Cerebellar nuclear complex (tissue), 1 donor: ENCODE measurements at places on chromosomes 6 and 20.

- no peak for DNase-seq
Observed at GRCh38 chr6:38944655-38945279, 103.8 kb upstream of the GLP1R start.

GRCh38 chr6:111101987-111102386, 14.7 kb downstream of the SLC16A10 start:
- DNase-seq: no peak

- no peak for DNase-seq
Observed at GRCh38 chr20:2806351-2806701, 5.9 kb upstream of the CPXM1 start.

DNA sequence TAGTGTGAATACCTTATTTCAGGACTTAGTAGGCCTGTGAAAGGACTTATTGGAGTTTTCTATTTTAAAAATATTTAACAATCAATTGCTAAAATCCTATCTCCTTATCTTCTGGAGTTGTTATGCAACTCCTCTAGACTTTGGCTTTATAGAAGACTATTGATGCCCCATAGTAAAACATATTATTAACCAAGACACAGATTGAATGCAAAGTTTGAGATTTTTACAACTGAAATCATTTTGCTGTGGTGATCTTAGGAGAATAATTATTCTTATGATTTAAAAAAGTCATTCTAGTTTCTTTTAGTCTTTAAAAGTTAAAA, 4.5 kb downstream of the HEY2 start:
- DNase-seq: no peak

GRCh38 chr6:20266851-20267608, 54.8 kb upstream of the MBOAT1 start:
- no peak for DNase-seq

- no peak for DNase-seq
Observed at GRCh38 chr6:162173466-162173865, 554.1 kb downstream of the PRKN start.

DNA sequence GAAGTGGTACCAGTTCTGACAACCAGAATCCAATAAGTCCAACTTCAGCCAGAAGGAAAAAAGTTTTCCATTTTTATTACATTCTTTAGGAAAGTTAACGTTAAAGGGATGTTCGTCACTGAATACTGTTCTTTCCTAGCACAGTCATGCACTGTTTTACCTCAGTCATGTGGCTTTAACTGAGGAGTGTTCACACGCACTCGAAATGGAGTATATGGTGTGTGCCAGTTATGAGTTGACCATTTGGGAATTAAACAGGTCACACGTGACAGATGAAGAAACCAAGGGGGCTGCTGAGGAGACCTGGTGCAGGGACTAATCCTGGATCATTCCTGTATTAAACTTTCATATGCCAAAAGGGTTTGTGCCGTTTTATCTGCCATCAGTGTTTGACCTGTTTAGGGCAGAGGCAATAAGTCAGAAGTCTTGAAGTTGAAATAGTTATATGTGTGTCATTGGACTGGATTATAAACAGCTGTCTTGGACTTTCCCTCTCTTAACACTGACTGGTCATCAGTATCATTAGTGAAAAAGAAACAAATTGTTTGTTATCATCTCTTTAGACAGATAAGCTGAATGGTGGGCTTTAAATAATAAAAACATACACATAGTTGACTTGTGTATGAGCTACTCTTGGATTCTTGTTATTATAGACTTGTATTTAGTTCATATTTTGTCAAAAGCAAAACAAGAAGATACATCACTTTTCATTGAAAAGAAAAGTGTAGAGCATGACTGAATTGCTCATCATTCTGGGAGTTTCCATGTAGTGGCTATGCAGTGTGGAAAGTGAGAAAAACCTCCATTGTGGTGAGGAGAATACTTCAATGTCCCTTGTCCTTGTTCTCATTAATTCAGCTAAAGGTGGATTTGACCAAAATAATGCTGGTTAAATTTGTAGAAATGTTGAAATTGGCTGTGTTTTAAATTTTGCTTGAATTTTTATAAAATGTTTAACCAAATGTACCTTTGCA, 123.5 kb upstream of the SAMD5 start:
- DNase-seq: no peak

- no peak for DNase-seq
Observed at GRCh38 chr6:53433951-53434285, 85.2 kb upstream of the ELOVL5 start.

- no peak for DNase-seq
Observed at GRCh38 chr6:90268178-90268577, 28.5 kb downstream of the BACH2 start.

- no peak for DNase-seq
Observed at GRCh38 chr20:17867131-17867925, 101.3 kb downstream of the SNX5 start.

DNA sequence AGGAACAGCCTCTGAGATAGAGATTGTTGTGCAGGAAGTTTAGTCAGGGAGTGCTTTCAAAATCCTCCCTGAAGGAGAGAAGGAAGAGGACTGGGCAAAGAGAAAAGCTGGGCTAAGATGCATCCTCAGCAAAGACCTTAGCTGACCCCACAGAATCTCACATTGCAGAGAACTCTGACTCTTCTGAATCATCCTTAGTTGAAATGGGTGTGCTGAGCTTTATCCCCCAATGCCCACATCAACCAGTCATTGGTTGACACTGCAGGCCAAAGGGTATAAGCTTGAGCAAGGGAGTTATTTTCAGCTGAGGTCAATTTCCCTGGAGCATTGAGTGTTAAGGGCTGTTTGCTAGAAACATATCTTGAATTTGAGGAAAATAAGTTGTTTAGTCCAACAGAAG, 732.2 kb downstream of the CBLN4 start:
- no peak for DNase-seq

DNA sequence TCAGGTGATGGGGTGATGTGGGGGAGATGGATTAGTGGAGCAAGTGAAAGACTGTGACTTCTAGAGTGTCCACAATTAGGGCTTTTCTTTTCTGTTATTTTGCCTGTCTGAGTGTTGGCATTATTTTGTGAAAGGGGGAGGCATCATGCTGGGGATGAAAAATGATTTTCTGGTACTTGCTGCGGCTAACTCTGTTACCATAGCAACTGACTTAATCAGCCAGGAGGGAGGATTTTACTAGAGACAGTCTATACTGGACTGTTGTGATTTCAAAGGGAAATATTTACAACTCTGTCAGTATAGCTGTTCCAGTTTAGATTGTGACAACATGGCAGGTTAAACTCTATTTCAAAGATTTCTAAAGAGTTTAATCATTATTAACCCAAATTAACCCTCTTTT, 30.4 kb upstream of the MRAP2 start:
- DNase-seq: no peak

- no peak for DNase-seq
Observed at GRCh38 chr6:28738396-28738765, 185.4 kb downstream of the TRIM27 start.

DNA sequence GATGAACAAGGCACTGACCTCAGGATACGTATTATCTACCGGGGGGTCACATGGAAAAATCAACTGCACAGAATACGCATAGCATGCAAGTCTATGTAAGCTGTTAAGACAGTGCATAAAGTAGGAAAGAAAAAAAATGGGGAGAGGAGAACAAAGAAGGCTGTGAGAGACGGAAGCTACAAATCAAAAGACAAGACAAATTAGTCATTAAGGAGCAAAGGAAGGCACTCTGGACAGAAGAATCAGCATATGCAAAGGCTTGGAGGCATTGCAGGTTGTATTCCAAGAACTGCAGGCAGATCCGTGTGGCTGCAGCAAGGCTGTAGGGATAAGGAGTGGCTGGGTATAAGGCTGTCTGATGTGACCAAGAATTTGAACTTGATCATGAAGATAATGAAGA, 89.0 kb downstream of the NRSN1 start:
- DNase-seq: no peak

GRCh38 chr20:16744178-16744807, 3.9 kb upstream of the OTOR start:
- DNase-seq: no peak

DNA sequence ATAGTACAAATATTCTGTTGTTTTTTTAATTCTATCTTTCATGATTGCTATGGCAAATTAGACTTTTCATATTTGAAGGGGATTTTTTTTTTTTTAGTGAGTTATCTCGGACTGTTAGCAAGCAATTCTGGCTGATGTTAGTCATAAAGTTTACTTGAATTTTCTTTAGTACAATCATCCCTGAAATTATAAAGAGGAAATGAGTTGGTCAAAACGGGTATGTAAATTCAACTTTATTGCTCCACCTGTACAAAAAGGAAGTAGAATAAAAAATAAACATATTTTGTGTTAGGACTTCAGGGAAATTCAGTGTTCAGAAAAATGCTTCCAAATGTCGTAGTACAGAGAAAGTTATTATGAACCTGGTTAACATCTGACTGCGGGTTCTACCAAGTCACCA, 40.3 kb downstream of the PPP1R14C start:
- DNase-seq: no peak
